ENCODE measurements at places on chromosomes 1 and 21. TPM values are rescaled to one million over a fixed set of nuclear protein-coding genes. Genes with fewer than 3 reads are reported as not detected.
A peak's percentile ranks its signal among the peaks of the same experiment; 100 is the strongest.

DNA sequence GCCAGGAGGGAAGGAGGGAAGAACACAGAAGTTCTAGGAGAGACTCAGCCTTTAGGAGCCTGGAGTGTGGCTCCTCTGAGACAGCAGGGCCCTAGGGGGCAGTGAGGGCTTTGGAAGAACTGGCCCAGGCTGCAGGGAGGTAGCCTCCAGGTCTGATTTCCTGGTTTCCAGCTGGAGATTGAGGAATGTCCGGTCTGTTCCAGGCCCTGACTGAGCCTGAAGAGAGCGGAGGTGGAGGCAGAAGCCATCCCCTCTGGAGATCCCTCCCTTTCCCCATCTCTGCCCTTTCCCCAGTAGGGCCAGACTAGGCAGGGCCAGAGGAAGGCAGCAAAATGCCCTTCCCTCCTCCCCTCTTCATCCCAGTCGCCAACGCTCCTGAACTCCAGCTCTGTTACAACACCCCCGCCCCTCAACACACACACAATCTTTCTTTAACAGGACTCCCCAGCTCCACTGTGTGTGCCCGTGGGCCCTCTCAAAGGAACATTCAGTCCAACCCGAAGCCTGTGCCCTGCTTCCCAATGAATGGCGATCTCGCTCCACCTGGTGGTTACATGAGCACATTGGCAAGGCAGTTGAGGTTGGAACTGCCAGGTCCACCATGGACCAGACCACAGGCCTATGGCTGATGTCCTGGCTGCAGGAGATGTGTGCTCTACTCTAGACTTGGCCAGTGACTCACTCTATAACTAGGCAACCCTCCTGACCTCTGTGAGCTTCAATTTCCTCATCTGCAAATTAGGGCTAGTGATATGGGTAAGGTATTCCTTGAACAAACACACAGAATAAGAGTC, 32.0 kb downstream of the MAP7D1 start:
- peak; percentile 92 for DNase-seq

GRCh38 chr1:102790997-102791396, 317.3 kb downstream of the COL11A1 start:
- no peak for DNase-seq

- DNase-seq, result peak; percentile 82
Measured at GRCh38 chr1:119948342-119949214, 52.3 kb upstream of the ADAM30 start.

DNA sequence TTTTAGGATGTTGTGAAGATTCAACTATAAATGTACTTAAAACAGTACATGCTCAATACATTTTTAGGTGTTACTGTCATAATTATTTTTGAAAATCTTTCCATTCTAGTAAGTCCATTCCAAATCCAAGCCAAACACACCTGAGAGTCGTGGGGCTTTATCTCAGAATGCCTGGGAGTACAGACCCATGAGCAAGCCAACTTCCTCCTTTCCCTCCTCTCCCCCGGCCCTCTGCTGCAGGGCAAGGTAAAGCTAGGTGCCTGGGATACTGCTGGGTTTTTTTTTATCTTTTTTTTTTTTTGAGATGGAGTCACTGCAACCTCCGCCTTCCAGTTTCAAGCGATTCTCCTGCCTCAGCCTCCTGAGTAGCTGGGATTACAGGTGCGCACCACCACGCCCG, 16.5 kb downstream of the TMEM51 start:
- DNase-seq, result no peak

GRCh38 chr1:218538341-218538740, 193.2 kb downstream of the TGFB2 start:
- no peak for DNase-seq

GRCh38 chr1:198121056-198121826, 35.6 kb upstream of the NEK7 start:
- peak; percentile 81 for DNase-seq

- no peak for DNase-seq
Measured at GRCh38 chr1:180352588-180352987, 122.5 kb downstream of the LHX4 start.

DNA sequence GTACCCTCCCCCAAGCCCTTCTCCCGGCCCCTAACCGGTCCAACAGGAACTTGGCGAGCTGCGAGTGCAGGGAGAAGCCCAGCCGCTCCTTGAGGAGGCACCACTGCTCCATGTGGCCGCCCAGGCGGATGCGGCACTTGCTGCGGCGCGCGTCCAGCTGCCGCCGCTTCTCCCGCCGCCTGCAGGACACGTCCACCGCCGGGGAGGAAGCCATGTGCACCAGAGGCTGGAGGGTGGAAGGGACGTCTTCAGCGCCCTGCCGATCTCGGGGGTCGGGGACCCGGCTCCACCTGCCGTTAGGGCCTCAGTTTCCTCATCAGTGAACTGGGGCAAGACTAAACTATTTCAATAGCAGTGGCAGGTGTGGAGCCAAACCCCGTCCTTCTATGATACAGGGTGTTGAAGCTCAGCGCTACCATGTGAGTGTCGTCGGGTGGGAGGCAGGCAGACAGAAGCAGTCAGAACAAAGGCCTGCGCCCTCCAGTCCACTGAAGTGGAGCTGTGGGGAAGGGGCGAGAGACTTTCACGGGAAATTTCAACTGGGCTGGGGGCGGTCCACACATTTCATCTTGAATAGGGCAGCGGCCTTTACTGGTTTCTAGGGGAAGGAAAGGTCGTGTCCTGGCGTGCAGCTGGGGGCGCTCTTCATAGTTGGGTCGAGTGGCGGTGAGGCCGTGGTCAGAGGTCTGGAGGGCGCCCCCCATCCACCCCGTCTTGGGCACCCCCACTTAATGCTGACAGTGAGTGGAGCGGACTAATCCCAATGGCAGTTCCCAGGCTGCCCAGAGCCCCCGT, 592 bp downstream of the ZNF692 start:
- DNase-seq, result peak; percentile 79

DNA sequence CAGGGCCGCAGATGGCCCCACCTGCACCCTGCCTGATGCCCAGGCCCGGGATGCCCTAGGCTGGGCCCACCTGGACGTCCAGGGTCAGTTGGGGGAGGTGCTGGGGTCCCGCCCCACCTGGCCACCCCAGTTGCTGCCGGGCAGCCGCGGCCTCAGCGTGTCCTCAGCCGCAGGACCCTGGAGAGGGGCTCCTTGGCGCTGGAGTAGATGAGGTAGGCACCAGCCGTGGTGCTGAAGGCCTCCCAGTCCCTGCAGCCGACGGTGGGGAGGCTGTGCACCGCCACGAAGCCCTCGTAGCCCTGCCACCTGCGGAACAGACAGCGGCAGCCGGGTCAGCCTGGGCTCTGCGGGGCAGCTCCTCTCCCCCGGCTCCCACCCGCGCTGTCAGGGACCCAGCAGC, 40.4 kb downstream of the KRTAP10-1 start:
- DNase-seq, result no peak

The C4BPA gene
- total RNA-seq, result not detected

The ADAM30 gene
- not detected for total RNA-seq

The ESRRG gene
- total RNA-seq, result 0.17 TPM

The MANEAL gene
- total RNA-seq, result 4.4 TPM

The LMOD1 gene
- not detected for total RNA-seq

Data from Daoy (cell line).